Upper lobe of right lung (tissue), 1 donor: ENCODE measurements at places on chromosomes 2 and 18. TPM values are rescaled to one million over a fixed set of nuclear protein-coding genes. Genes with fewer than 3 reads are reported as not detected.
A peak's percentile ranks its signal among the peaks of the same experiment; 100 is the strongest.

GRCh38 chr2:170408461-170409163, 230.7 kb downstream of the MYO3B start:
- DNase-seq: no peak

- DNase-seq: no peak
Observed at GRCh38 chr2:204156456-204156855, 219.9 kb downstream of the ICOS start.

DNA sequence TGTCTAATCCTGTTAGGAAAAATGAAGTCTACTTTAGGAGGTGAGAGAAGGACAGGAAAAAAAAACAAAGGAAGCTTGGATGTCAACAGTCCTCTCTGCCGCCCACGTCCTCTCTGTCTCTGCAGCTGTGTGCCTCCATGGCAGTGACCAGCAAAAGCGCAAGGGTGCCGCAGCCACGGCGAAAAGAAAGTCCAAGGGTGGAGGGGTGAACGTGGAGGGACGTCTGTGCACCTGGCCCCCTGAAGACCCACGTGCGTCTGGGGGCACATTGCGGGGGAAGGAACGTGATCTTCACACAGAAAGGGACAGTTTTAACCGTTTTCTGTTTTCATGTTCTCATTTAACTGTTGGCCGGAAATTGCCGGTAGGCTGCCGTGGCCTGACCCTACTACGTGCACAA, 152.7 kb downstream of the MBP start:
- DNase-seq: no peak

GRCh38 chr2:232984451-232985207, 28.4 kb downstream of the NGEF start:
- DNase-seq: no peak

DNA sequence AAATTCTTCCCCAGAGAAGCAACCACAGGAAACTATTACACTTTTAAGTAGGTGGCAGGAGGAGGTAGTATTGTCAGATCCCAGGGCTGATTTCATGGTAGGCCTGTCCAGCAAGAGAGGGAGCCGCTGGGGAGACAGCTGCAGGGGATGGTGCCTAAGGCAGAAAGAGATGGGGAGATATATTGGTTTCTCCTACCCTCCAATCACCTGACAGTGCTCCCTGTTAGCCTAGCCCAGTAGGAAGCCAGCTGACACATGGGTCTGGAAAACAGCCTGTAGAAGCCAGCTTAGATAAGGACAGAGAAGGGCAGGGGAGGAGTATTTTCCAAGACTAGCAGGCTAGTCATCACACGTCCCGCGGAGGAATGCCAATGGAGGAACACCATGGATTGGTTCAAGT, 8.2 kb upstream of the SPOPL start:
- DNase-seq: no peak

DNA sequence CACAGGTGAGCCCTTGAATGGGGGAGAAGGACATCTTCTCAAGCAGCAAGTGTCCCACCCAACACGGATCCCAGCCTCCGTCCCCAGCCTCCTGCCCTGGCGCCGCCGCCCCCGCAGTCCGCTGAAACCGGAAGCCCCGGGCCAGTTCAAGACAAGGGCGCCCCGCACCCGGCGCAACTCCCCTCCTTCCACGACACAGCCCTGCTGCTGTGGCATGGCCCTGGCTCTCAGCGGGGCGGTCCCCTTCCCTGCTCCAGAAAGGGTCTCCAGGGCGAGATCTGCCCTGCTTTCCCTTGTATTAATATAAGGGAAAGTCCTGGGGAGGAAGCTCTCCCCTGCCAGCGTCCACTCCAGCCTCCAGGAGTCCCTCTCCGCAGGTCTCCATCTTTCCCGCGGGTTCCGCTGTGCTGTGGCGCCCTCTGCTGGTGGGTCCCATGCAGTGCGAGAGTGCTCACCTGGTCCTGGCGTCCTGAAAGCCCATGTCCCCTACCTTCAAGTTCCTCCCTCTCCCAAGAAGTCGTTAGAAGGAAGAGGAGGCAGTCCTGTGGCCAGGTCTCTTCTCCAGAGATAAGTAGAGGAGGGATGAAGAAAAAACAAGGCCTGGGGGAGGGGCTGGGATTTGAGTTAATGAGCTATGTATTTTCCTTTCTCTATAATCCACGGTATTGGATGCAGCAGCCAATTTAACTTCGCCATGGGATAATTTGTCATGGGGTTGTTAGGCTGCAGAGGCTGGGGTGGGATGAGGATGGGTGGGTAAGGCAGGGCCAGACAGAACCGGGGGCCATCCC, 176.0 kb downstream of the SMAD2 start:
- DNase-seq: peak; percentile 73

- DNase-seq: no peak
Observed at GRCh38 chr2:130744287-130745117, 10.8 kb upstream of the AMER3 start.

DNA sequence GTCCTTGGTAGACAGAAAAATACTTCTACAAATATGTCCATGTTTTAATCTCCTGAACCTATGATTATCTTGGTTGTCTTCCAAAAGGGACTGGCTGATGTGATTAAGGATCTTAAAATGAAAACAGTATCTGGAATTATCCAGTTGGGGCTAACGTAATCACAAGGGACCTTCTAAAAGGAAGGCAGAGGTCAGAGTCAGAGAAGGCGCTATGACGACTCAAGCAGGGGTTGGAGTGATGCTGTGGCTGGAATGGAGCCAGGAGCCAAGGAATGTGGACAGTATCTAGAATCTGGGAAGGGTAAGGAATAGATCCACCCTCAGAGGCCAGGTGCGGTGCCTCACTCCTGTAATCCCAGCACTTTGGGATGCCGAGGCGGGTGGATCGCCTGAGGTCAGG, 4.2 kb upstream of the USP14 start:
- no peak for DNase-seq

- DNase-seq: no peak
Observed at GRCh38 chr2:20647211-20647610, 3.7 kb downstream of the HS1BP3 start.

DNA sequence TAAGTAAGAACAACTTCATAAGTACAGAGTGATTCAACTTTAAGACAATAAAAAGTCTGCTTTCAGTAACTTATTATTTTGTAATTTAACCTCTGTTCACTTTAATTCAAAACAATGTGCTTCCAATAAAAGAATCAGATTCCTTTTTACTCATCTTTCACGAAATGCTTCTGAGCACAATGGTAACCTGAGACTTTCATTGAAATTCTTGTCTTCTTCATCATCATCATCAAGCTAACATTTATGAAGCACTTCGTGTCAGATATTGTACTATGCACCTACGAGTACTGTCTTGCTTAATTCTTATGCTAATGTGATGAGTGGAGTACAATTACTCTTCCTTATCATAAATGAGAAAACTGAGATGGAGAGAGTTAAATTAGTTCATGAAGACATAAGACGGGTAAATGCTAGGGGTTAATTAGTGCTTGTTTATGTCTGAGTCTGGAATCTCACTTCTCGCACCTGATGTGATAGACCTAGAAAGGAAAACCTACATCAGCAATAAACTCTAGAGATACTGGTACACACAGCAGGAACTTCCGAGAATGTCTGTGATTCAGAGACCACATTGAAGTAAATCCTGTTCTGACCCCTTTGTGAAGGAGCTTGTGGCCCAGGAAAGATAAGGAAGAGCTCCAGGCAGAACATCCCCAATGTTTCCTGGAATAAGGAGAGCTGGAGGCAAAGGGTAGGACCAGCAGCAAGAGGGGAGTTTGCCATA, 227.6 kb upstream of the ETAA1 start:
- no peak for DNase-seq

DNA sequence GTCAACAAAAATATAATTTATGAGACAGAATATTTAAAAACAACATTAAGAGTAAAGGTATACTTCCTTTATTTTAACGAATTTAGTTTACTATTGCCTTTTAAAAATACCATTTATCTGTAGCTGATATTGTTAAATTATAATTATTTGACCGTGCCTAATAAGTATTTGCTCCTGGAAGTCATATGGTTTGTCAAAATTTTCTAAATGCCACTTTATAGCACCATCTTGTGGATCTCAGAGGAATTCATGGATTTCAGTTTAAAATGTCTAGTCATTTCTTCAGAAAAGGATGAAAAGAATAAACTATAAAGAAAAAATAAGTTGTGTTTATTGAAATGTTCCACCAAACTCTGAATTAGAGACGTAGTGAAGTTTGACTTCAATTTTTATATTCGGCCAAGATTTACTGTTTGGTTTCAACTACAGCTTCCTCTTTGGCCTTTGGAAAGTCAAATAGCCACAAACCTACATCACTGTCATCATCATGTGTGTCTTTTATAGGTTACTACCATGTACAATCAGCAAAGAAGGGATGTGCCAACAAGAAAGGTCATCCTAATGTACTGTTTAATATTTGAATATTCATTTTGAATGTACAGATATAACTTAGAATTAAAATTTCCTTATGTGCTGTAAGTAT, 10.3 kb upstream of the FTCDNL1 start:
- DNase-seq: no peak

- DNase-seq: no peak
Observed at GRCh38 chr18:32760391-32760790, 12.4 kb downstream of the KLHL14 start.

DNA sequence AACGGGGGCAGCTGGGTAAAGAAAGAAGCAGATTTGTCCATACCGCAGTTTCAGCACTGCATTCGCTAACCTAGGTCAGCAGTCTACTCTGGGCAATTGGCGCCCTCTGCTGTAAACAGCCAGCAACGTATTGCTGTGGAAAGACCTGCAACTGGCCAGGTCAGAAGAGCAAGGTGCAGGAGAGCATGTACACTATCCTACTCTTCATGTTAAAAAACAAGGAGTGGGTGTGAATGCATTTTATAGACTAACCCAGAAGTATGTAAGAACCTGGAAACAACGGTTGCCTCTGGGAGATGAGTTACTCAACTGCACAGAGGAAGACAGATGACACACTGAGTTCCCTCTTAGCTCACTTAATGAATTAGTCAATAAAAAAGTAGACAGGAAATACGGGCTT, 6.2 kb downstream of the MRPS5 start:
- peak; percentile 77 for DNase-seq

GRCh38 chr18:56568986-56569385, 69.4 kb downstream of the TXNL1 start:
- DNase-seq: no peak

DNA sequence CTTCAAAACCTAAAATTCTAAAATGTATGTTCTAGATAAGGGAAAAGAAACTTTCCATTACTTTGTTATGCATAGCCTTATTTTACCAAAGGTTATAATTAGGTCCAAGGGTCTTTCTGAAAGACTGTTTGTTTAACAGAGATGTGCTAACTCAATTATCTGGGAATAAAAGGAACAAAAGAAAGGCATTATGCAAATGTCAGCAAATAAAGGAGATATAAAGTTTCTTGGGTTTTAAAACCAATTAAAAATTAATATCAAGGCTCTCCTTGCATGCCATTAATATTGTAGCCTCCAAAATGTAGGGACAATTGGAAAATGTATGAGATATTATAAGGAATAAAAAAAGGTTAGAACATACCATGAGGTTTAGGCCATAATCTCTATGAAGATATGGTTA, 87.8 kb upstream of the DOCK10 start:
- DNase-seq: no peak

DNA sequence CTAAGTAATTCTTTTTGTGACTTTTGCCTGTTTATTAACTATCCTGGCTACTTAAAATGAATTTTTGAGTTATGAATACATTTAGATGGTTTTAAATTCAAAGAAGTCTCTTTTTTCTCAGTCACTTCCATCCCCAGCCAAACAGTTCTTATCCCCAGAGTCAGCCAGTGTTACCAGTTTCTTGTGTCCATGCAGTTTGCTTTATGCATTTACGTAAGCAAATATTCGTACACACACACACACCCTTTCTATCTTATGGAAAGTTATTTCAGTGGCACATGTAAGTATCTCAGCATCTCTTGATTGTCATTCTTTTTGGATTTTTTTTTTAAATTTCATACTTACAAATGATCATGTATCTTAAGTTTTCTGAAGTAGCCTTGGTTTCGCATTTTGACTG, 113.2 kb downstream of the NEDD4L start:
- no peak for DNase-seq

- DNase-seq: no peak
Observed at GRCh38 chr18:48597671-48598070, 58.8 kb downstream of the CTIF start.

DNA sequence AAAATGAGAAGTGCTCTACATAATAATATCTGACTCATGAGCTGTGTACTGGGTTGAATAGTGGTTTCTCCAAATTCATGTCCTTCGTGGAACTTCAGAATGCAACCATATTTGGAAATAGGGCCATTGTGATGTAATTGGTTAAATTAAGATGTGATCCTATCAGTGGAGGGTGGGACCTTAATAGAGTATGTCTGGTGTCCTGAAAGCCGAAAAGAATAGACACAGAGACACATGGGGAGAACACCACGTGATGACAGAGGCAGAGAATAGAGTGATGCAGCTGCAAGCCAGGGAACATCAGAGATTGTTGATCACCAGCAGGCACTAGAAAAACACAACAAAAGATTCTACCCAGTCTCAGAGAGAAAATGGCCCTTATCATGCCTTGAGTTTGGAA, 310.1 kb downstream of the EXOC6B start:
- DNase-seq: no peak

DNA sequence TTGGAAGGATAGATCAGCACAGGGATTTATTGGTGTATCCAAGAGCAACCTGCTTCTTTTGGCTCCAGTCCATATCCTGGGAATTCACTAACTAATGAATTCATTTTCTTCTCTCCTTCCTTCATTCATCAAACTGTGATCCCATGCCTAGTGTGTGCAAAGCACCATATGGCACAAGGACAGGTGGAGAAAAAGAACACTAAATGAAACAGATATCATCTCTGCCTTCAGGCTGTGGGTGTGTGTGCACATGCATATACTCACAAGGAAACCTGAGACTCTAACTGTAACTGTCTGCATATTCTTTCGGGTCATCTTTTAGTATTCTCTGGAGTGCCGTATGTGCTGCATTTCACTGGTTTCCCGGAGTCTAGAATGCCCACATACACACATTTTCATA, 20.2 kb downstream of the TNP1 start:
- DNase-seq: no peak

DNA sequence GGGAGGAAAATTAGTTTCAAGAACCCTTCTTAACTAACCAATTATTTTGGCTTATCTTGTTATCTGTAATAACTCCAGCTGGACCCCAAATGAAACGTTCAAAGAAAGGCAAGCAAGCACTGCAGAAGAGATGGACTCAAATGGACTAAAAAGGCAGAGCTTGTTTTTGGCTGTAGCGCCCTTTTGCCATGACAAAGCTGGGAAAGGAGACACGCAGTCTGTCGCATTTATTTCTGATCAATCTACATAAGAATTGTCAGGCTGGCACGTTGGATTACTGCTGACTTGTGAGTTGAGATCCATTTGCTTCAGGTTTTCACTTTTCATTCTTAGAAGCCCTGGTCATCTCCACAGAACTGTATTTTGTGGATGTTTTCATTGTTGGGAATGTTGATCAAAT, 402.9 kb downstream of the TMEM182 start:
- DNase-seq: no peak

The COL6A3 gene
- total RNA-seq: 119 TPM

The SERPINB7 gene
- 0.29 TPM for total RNA-seq

The POTEI gene
- not detected for total RNA-seq

The MFSD2B gene
- 0.35 TPM for total RNA-seq

The TUBA4A gene
- 45.4 TPM for total RNA-seq

The GPR35 gene
- total RNA-seq: 3.4 TPM

The TUBB8B gene
- 0.38 TPM for total RNA-seq
